ENCODE measurements at places on chromosomes 12 and 14.

DNA sequence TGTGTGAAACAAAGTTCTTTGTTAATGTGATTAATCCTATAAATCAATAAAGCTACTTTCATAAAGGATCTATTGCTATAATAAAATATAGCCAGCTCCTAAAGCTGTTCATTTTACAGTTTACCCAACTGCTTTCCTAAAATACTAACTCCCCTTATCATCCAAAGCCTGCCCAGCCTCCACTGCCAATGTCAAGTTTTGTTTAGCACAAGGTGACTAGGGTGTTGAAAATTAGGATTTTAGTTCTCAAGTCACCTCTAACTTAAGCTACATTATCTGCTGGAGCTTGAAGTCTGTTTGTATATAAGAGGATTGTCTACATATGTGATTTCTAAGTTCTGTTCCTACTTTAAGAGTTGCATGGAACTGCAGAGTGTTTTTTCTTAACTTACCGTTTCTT lies 86.3 kb downstream of the CCER1 start:
- no peak for DNase-seq

DNA sequence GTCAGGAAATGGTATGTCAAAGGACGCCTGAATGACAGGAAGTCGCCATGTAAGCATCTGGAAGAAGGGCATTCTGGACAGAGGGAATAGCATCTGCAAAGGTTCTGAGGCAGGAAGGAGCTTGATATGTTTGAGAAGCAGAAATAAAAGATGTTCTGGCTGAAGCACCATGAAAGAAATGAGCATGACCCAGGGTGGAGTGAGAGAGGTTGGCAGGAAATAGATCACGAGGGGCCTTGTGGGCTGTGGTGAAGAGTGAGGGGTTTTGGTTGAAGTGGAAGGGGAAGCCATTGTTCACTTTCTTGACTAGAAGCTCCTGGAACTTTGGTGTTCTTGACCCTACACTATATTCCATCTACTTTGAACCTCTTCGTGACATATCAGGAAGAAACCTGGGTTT lies 99.4 kb upstream of the PARP11 start:
- DNase-seq: no peak

DNA sequence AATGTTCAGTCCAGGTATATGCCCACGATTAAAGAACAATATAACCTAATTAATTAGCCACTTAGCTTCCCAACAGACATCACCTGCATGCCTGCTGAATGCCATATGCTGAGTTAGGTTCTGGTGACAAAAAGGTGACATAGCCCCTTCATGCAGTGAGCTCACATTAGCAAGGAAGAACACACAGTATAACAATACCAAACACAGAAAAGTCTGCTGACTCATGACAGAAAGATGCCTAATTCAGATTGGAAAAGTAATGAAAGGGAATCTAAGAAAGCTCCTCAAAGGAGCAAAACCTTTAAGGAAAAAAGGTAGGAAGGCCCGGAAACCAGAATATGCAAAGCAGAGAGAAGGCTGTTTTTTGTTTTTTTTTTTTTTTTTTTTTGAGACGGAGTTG lies 59.0 kb downstream of the FERMT2 start:
- DNase-seq: no peak

DNA sequence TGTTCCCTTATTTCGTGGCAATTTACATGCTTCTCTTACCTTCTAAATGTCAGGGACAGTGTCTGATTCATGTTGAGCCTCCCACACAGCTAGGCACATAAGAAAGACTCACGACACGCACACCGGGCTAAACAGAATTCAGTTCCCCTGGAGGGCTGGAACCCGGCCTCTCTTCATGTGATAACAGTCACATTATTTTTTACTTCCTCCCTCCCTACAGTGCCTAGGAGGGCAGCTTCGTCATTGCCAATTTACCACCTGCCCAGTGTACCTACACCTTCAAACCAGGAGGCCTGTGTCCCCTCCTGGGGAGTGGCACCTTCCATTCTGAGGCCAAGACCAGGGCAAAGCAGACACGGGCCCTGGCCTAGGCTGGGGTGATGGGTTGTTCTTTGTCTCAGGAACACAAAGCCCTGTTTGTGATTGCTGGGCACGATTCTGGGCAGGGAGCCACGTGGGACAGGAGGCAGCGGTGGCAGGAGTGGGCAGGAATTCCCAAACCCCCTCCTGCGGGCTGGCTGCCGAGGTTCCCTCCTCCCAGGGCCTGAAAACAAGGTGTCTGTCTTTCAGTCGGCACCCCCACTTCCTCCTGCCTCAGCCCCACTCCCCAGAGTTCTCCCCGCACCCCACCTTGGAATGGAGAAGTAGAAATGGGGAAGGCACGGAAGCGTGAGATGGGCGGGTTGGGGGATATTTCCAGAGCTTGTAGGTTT lies 6.8 kb upstream of the RASAL1 start:
- peak; percentile 89 for DNase-seq

GRCh38 chr12:125296701-125297100 lies 231.5 kb downstream of the AACS start:
- no peak for DNase-seq

DNA sequence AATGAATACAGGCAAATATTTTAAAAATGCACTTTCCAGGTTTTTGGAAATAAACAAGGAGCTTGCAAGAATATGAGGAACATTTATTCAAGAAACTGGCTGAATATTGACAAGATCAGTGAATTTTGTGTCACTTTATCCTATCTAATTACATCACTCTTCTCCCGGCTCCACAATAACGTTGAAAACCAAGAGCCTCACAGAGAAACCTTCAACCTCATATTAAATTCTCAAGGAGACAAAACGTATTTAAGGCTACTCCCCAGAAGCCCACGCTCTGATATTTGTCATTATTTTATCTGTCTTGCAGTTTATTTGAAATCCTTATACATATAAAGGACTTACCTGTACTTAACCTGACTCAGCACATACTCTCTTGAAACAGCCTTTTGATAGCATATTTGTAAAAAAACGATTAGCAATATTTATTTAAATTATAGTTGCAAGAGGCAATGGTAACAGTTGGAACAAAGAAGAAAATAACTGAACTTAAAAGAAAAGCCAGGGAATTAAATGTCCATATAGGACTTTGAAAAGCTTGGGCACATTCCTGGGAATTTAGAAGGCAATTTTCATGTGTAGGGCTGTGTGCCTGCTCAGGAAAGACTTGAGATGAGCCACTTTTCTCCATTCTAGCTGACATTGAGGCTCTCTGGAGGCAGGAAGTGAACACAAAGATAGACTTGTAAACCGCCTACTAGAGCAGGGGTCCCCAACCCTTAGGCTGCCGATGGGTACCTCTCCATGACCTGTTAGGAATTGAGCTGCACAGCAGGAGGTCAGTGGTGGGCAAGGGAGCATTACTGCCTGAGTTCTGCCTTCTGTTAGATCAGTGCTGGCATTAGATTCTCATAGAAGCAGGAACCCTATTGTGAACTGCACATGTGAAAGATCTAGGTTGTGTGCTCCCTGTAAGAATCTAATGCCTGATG lies 636.4 kb downstream of the SLC16A7 start:
- no peak for DNase-seq

DNA sequence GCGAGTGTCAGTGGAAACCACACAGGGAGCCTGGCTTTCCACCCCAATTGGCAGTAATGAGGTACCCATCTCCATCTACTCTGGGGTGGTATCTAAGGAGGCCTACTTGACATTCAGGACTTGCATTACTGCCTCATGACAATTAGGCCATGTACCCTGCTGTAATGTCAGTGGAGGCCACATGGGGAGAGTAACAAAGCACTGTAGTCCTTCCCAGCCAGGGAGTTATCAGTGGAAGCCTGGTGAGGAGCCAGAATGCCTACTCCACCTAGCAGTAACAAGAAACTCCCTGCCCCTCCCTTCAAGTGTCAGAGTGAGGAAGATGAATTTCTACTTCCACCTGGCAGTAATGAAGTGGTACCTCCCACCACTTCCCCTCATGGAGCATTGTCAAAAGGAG lies 12.5 kb downstream of the TIMM9 start:
- DNase-seq: no peak

GRCh38 chr12:43758728-43759563 lies at the start of the genes IRAK4 and PUS7L:
TSS of gene IRAK4 (plus strand) at chr12:43758951. CDS start at chr12:43768112, 9,161 bp downstream.
TSS of gene PUS7L (minus strand) at chr12:43758790. CDS start at chr12:43755245, 3,545 bp downstream.
- peak; percentile 90 for DNase-seq

DNA sequence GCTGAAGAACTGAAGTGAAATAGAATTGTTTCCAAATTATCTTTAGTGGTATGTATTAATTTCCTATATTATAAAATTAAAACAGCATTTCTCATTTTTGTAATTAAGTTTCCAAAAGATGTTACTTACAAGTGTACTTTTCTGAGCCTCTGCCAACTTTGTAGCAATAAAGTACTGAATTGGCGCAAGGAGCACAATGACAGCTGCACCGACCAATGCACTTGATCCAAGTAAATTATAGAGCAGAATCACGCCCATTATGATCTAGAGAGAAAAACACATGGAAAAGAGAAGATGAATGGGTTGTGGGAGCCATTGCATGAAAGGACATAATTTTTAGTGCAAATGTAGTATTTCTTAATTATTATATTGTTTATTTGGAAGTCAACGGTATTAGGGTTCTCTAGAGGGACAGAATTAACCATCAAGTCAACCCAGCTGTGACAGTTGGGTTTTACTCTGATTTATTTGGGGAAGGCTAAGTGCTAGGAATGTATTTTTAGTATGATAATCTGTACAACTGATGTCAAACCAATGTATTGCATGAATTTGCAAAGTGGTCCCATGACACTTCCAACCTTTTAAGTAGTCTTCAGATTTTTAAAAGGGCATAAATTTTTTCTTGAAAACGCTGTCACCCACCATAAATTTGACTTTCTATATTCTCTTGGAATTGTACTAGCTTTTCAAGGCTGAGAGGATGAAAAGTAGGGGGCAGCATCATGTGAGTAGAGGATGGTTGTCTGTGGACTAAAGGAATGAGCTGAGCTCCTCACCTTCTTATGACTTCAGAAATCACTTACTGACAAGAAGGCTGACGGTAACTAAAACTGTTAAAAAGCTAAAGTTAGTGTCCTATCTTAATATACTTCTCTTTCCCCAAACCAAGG lies 33.0 kb downstream of the ABCC9 start:
- DNase-seq: no peak

DNA sequence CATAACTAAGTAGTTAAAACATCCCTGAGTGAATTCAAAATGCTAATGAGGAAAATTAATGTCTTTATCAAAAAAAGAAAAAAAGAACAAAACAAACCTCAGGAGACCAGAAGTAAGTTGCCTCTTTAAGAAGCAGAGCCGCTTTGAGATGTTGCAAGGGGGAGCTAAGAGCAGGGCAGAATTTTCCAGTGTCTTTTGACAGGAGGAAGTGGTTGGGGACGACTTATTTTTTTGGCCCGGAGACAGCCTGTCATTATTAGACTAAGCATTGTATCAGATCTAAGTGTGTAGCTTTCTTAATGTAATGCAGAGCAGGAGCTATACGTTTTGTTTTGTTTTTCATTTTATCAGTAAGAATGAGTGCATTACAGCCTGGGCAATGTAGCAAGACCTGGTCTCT lies 206.6 kb downstream of the CACNA1C start:
- DNase-seq: no peak

DNA sequence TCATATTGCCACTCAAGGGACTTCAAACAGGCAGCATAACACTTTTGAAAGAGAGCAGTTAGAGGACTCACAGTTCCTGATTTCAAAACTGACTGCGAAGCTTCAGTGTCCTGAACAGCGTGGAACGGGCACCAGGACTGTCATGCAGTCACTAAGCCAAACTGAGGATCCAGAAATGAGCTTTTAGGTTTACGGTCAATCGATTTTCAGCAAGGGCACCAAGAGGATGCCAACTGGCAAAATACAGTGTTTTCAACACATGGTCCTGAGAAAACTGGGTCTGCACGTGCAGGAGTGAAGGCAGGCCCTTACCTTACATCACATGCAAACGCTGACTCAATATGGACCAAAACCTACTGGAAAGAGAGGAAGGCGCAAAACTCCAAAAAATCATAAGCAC lies 15.6 kb downstream of the BRF1 start:
- DNase-seq: no peak

DNA sequence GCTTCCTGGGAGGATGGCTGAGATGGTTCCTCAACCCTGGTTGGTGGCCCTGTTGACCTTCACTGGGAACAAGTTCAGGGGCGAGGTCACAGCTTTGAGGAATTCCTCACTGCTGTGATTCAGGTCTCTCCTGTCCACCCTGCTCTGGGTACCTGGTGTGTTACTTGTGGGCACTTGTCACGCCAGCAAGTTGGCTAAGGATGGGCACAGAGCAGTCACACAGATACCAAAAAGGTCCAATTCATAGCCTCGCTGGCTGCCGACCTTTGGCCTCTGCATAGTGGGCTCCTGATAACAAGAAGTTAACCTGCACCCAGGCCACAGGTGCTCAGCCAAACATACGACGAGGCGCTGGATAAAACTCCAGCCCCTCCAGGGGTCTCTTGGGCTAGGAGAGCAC lies 11.2 kb downstream of the SDS start:
- no peak for DNase-seq

- no peak for DNase-seq
Measured at GRCh38 chr12:16348435-16349130, 1.1 kb downstream of the MGST1 start.

- DNase-seq: no peak
Measured at GRCh38 chr12:107045186-107045585, 48.2 kb downstream of the CRY1 start.

DNA sequence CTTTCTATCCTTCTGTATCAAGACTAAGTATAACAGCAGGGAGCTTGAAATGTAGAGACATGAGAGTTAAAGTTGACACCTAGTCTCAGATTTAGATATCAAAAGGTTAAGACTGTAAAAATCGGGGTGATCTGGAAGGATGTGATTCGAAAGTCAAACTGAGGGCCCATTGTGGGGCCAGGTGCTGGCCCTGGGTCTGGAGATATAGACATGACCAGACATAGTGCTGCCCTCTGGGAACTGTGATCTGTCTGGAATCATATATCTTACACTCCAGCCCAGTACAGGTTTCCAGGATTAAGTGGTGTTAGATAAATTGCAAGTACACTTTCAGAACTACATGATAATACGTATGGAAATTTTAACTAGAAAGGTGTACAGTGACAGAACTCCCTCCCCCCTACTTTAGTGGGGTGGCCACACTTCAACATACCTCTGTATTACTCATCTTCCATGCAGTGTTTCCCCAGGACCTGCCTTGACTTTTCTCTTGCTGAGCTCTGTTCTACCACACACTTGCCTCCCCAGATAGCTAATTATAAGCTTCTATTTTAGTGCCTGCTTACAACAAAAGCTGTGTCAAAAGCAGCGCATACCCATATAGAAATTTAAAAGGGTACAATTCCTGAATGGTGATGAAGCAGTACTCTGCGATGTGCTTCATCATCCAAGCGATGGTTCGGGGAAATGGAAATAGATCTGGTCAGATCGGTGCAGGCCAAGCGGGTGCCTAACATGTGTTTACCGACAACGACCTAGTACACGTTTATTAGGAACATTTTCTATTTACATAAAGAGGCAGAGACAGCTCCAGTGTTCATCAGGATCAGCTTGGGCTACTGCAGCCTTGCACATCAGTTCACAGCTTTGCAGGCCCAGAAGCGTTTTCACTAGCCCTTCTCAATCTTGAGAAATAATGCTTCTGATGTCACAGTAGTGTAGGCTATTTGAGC lies 68.7 kb downstream of the ARF6 start:
- DNase-seq: no peak

- DNase-seq: no peak
Measured at GRCh38 chr14:104442631-104443390, 136.8 kb upstream of the C14orf180 start.
